ENCODE measurements at places on chromosomes 11 and 22.

DNA sequence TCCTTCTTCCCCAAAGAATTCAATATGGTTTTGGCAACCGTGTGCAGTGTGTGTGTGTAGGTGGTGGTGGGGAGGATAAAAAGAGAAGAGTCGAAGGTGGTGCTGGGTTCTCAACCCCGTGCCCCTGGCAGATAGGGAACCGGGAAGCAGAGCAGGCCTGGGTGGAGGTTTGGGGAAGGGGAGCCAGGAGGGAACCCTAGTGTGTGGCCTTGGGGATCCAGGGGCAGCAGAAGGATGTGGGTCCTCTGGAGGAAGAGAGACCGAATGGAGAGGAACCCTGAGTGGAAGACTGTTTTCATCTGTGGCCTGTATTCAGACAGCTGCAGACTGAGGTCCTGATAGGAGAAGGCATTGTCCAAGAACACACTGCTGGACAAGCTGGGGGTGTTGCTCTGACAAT lies 73.3 kb upstream of the B3GAT1 start:
- no peak for DNase-seq

- peak; percentile 70 for DNase-seq
These were observed 13.5 kb downstream of the PGA5 start for GRCh38 chr11:61254403-61255025.

DNA sequence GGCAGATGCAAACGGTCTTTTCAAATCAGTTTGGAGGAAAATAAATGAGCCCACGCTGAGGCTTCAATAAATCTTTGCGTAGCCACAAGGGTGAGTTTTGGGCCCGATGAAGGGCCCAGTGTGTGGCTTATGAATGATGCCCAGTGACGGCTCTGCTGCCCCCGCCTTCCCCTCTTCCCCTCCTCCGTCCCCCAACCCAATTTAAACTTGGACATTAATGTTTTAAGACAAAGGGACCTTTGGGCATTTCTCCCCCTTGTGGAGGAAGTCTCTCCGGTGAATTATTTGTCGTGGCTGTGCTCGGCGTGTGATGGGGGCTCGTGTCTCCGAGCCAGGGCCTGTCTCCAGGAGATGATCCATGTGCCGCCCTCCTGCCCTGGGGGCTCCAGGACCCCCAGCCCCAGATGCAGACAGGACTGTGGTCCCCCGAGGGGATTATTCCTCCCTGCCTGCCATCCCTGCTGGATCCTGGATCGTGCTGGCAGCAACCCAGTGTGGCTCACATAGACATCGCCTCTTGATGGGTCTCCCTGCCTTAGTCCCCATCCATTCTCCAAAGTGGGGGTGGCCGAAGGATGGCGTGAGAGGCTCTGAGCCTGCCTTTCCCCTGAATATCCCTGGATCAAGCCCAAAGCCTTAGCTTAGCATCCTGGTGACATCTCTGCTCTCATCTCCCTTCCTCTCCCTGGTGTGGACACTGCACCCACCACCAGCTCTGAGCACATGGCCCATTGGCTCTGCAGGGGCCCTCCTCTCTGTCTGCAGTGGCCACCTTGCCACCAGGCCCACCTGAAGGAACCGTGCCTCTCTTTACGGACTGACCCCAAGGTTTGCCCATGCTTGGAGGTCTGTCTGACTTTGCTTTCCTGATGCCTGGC lies 56.4 kb downstream of the SMIM38 start:
- no peak for DNase-seq

DNA sequence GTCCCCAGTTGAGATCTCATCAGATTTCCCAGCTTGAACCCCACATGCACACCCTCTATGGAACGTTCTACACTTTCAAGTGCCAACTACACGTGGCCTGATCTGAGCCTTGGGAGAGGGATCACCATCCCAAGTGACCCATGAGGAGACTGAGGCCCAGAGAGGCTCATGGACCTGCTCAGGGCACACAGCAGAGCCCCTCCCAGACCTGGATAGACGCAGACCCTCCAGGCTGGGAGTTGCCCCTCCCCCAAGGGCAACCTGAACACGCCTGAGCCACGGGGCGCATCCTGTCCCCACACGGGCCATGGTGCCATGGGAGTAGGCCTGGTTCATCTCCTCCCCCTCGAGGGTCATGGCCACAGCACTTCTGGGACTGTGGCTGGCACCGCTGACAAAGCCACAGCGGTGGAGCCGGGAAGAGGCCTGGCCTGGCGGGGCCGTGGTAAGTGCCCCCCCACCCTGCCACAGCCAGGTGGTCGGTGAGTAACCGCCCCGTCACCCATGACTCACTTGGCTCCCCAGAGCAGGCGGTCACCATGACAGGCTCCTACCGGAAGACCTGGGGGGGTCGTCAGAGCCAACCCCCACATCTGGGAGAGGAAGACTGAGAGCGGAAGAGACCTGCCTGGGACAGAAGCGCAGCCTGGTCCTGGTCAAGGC lies 8.1 kb downstream of the WNT7B start:
- no peak for DNase-seq

DNA sequence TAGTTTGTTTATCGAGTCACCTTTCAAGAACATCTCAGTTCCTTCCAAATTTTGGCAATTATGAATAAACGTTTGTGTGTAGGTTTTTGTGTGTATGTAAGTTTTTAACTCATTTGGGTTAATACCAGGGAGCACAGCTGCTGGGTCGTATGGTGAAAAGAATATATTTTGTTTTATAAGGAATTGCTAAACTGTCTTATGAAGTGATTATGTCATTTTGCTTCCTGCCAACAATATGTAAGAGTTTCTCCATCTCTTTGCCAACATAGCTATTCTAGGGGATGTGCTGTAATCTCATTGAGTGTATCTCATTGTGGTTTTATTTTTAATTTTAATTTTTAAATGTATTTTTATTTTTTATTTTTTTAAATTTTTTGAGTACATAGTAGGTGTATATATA lies 27.3 kb downstream of the BCL2L13 start:
- no peak for DNase-seq

DNA sequence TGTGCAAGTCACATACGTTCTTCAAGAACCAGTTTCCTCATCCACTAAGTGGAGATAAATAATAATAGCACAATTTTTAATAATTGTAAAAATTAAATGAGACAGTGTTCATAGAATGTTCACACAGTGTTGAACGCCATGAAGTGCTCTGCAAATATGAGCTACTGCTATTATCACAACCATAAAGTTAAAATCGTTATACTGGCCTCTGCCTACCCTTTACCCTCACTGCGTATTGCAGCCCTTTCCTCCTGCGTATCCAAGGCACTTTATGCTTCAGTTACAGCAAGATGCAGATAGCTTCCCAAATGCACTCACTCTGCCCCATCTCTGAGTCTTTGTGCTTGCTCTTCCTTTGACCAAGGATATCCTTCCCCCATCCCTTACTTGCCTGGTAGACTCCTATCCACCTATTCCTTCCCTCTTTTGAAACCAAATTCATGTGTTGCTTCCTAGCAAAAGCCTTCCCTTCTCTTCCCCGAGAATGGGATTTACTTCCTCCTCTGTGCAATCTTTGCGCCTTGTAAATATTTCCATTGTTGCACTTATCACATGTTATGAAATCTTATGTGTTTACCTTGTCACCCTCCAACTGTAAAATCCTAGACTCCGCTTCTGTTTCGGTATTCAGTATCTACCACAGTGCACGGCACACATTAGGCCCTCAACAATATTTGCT lies 196.9 kb downstream of the ADAMTS15 start:
- DNase-seq, result no peak

- peak; percentile 56 for DNase-seq
These were observed 122.4 kb downstream of the WT1 start for GRCh38 chr11:32312865-32313403.

DNA sequence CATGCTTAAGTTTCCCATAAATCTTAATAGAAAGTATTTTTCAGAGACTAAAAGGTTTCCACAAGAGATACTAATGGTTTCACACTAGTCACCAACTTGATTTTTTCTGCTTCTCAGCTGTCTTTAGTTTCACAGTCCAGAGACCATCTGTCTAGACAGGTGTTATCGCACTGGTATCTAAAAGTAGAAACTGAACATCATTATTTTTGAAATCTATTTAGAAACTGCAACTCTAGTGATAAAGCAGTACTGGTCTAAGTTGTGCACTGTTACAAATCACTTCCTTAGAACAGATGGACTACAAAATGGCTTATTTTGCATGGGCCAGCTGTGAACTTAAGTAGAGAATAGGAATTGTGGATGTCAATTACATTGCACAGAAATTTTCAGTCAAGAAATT lies 78.0 kb downstream of the CNTN5 start:
- DNase-seq, result no peak

GRCh38 chr11:75461151-75461550 lies 28.1 kb upstream of the KLHL35 start:
- no peak for DNase-seq

GRCh38 chr11:65085446-65085845 lies 1.4 kb downstream of the ZFPL1 start:
- DNase-seq, result no peak

- no peak for DNase-seq
These were observed 72.1 kb downstream of the ZC3H12C start for GRCh38 chr11:110165039-110165925.

DNA sequence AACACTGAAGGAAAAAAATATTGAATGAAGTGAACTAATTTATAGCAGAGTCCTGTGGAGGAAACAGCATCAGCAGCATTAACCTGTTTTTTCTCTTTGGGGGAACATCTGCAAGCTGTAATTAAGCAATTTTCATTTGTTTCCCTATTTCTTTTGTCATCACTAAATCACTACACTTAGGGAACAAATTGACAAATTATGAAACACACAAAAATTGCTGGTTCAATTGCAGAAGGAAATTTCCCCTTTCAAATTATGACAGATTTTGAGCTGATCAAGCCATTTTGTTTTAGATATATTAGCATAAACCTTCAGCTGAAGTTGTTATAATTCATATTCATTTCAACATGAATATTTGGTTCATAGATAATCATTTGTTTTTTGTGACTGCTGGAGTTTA lies 22.2 kb upstream of the RAG2 start:
- no peak for DNase-seq

- DNase-seq, result no peak
These were observed 31.2 kb downstream of the APOL1 start for GRCh38 chr22:36284171-36284571.

DNA sequence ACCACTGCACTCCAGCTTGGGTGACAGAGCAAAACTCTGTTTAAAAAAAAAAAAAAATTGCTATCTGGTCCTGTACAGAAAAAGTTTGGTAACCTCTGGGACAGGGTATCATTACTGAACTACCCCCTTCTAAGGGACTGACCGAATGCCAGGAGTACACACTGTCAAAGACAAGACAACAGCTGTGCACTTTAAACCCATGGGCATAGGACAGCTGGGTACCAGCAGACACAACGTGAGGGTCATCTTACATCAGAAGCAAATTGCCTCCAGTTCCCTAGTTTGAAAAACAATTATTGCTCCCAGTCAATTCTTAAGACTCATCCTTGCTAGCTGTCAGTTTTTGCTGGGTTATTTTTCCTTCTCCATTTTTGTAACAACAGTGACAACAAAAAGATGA lies 17.8 kb downstream of the CD59 start:
- DNase-seq, result no peak

- no peak for DNase-seq
These were observed 13.6 kb upstream of the BID start for GRCh38 chr22:17787716-17788330.

GRCh38 chr11:94845622-94846021 lies 77.5 kb downstream of the AMOTL1 start:
- DNase-seq, result no peak

GRCh38 chr11:9264316-9265210 lies 587 bp downstream of the DENND5A start:
- DNase-seq, result peak; percentile 62

DNA sequence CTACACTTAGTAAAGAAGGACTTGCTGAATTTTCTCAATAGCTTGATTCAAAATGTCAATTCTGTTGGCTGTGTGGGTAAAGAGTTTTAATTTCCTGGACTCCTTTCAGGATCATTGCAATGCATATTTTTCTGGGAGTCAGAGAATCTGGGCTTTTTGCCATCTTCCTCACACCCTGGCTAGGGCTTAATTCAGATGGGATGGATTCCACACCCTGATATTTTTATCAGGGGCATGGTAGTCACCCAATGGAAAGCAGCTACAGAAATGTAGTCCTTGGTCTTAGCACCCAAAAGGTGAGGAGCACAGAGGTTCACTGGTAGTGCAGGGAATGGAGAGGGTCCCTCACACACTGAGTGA lies 79.3 kb downstream of the SGSM3 start:
- DNase-seq, result no peak

- no peak for DNase-seq
These were observed 11.9 kb upstream of the SH3BP1 start for GRCh38 chr22:37627545-37627944.

- DNase-seq, result peak; percentile 34
These were observed 6.1 kb downstream of the NUP50 start for GRCh38 chr22:45169591-45170466.

DNA sequence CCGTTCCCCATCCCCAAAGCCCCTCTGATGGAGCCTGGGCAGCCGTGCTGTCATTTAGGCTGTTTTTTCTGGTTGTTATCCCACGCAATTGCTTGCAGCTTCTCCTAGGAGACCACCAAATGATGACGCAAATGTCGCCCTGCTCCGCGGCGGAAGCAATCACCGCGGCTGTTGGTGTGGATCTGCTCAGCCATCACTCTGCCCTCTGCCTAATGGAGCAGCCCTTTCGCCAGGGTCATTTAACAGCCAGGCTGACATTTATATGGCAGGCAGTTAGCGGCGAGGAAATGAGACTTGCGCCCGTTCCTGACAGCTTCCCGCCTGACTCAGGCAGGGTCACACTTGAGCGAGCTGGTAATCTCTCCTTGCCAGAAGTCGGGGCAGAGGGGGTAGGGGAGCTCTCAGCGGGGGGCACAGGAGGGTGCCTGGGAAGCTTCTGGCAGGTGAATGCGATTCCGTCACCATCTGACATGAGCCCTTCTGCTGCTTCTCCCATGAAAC lies 97.9 kb upstream of the RTL6 start:
- no peak for DNase-seq

DNA sequence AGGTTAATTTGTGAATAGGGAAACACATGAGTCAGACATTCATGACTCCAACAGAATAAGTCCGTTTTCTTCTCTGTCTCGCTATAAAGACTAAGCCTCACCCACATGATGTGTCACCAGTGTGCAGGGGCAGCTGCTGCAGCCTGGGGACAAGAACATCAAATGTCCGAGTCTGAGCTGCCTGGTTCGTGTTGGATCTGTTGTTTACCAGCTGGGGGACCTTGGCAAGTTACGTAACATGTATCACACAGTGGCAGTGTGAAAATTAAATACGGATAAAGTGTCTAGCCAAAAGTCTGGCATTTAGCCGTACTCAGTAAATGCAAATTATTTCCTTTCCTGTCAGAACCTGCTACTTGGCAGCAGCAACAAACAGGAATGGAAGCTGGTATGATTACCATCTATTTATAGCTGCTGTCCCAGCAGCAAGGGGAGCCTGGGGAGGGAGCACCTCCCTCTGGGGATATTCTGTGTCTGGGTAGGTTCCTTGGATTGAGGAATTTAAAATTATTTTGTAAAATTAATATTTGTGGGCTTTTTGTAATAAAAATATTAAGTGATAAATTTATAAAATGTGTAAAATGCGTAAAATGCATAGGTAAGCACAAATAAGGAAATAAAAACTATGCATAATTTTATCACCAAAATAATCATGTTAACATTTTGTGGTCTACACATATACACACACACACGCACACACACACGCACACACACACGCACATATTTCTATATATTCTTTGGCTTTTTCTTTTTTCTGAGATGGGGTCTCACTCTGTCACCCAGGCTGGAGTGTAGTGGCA lies 1.3 kb upstream of the CLDN25 start:
- DNase-seq, result no peak
